RPMI8226 (cell line): ENCODE measurements at places on chromosomes 1 and 21.
A peak's percentile ranks its signal among the peaks of the same experiment; 100 is the strongest.

DNA sequence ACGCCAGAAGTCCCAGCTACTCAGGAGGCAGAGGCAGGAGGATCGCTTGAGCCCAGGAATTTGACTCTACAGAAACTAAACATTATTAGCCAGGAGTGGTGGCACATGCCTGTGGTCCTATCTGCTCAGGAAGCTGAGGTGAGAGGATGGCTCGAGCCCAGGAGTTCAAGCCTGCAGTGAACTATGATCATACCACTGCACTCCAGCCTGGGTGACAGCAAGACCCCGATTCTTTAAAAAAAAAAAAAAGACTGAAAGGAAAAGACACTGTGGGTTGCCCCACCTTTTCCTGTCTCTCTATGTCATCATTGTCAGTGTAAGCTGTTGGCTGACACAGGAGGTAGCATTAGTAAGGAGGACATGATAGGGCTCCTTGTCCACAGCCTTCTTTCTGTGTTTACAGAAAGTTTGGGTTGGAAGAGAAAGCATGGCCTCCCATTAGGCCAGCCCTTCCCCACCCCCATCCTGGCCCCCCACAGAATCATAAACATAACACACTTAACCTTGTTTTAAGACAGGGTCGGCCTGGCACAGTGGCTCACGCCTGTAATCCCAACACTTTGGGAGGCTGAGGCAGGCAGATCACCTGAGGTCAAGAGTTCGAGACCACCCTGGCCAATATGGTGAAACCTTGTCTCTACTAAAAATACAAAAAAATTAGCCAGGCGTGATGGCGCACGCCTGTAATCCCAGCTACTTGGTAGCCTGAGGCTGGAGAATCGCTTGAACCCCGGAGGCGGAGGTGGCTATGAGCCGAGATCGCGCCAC, 20.6 kb upstream of the RCAN3 start:
- DNase-seq = no peak

- no peak for DNase-seq
Measured at GRCh38 chr21:37249112-37249904, 17.8 kb downstream of the VPS26C start.

GRCh38 chr1:202046227-202046626, 35.8 kb downstream of the ELF3 start:
- peak; percentile 80 for DNase-seq

DNA sequence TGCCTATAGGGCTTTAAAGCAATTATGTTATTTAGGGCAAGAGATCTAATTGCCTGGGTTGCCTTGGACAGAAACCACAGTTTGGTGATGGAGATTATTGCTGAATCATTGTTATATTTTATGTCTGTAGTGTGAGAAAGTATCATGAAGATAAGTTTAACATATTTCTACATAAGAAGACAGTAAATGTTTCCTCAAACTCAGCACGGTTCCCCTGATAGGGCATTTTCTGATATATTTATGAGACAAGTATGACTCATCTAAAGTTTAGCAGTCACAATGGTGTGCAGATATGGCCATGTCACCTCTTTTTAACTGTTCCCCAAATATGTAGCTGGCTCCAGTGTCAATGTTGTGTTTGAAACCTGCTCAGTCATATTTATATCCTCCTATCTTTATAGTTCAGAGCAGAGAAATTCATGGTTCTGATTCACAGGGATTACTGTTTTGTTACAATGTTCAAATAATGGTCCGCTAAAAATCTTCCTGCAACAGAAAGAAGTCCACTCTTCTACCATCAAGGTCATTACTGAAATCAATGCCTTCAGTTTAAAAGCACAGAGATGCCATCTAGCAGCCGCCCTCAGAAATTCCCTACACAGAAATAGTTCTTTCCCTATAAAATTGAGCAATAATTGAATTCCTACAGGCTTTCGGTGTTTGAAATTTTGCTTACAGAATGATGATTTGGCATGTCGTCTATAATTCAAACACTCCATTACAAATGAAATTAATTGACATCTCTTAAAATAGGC, 3.7 kb downstream of the OLFM3 start:
- DNase-seq = no peak

DNA sequence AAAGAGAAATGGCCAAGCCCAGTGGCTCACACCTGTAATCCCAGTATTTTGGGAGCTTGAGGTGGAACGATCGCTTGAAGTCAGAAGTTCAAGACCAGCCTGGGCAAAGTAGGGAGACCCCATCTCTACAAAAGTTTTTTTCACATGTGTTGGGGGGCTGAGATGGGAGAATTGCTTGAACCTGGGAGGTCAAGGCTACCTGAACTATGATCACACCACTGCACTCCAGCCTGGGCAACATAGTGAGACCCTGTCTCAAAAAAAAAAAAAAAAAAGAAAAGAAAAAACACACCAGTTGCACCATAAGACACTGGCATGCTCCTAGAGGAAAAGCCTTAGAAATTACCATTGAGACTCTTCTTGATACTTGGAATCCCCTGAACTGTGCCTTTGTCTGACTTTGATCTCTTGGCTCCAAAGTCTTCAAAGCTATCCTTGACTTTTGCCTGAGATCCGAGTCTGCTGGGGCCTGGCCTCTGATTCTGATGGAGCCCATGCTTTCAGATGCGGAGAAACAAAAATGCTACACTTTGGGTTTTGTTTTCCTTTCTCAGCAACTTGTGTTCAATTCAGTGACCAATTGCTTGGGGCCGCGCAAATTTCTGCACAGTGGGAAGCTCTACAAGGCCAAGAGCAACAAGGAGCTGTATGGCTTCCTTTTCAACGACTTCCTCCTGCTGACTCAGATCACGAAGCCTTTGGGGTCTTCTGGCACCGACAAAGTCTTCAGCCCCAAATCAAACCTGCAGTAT, 33.7 kb downstream of the ATP5PO start:
- DNase-seq = no peak

DNA sequence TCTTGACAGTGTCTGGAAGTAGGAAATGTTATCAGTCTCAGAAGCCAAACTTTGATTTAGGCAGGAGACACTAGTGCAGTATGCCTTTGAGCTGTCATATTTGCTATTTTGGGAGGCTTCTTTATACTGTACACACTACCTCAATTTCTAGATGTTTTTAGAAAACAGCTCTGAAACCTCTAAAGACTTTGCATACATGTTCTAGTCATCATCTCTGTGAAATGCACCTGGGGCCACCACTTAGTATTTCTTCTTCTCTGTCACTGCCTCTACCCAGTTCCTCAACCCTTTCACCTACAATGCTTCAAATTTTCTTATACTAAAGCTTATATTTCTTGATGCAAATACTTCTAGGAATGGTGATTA, 29.1 kb upstream of the PLA2G4A start:
- DNase-seq = no peak

GRCh38 chr1:227131193-227131592, 187.1 kb downstream of the CDC42BPA start:
- peak; percentile 33 for DNase-seq

GRCh38 chr1:217626321-217626720, 4.6 kb downstream of the GPATCH2 start:
- DNase-seq = no peak

DNA sequence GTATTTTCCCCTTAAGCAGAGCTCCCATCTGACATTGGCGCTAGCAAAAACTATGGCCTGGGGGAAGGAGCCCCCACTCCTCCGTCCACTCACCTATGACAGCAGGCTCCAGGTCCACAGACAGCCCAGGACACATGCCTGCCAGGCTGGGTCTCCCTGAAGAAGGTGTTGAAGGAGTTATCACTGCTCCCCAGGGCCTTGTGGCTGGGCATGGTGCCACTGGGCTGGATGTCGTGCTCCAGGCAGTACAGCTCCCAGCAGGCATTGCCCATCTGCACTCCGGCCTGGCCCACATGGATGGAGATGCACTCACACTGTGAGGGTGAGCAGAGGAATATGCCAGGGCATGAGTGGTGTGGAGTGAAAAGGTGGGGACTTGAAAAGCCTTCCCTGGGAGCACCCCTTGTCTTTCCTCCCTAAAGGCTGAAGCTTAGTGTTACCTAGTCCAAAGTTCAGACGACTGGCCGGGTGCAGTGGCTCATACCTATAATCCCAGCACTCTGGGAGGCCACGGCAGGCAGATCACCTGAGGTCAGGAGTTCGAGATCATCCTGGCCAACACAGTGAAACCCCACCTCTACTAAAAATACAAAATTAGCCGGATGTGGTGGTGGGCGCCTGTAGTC, 30.0 kb downstream of the RABIF start:
- DNase-seq = no peak

DNA sequence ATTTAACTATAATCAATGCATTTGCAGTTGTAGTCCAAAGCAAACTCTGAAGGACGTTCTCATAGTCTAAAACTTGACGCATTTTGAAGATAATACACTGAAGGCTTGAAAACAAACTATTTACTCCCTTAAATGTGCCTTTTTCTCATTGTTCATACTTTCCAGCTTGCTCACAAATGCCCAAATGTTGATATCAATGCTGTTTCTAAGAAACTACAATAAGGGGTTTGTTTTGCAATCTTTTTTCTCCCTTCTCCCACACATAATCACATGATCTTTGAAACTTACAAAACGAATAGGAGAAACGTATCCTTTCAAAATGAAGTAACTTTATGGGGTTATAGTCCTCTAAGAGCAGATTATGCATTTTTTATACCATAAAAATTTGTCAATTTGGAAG, 508.7 kb downstream of the DPYD start:
- DNase-seq = no peak

- DNase-seq = peak; percentile 12
Measured at GRCh38 chr1:153032677-153033308, 1.8 kb downstream of the SPRR1B start.

GRCh38 chr21:32328595-32328994, 29.9 kb downstream of the MRAP start:
- DNase-seq = no peak

- peak; percentile 81 for DNase-seq
Measured at GRCh38 chr1:160205242-160206035, at the start of gene PEA15. TSS of gene PEA15 (plus strand) at chr1:160205384. CDS start at chr1:160211545, 6,161 bp downstream.

- DNase-seq = no peak
Measured at GRCh38 chr1:166172106-166172505, 5.3 kb upstream of the FAM78B start.

DNA sequence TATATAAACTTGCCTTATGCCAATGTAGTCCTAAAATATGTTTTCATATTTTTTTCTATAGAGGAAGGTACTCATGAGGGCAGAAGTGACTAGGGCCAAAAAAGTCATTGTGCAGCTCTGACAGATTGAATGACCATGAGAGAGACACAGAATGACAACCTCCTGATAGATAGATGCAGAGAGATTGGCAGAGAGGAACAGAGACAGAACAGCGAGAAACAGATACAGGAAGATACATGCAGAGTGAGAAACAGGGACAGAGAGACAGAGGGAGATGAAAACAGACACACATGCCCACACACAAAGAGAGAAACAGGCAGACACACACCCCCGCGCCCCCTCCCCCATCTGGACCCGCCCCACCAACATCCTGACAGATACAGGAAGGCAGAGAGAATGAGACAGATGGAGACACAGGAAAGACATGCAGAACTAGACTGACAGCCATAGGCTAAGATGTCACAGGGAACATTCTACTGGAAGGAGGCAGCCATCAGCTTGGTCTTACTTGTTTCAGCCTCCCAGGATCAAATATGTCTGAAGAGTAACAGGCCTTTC, 211.1 kb downstream of the ST6GALNAC3 start:
- no peak for DNase-seq

DNA sequence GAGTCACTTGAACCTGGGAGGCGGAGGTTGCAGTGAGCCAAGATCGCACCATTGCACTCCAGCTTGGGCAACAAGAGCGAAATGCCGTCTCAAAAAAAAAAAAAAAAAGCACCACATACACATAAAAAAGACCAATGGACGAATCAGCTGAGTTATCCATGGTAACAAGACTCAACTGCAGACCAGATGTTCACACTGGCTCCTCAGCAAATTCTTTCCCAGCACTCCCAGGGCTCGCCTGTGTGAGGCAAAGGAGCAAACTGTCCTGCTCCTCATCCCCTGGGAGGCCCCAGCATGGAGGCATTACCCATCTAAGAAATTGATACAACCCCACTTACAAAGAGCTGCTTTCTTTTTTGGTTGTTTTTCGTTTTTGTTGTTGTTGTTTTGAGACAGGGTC, 3.1 kb downstream of the TMEM234 start:
- DNase-seq = no peak

DNA sequence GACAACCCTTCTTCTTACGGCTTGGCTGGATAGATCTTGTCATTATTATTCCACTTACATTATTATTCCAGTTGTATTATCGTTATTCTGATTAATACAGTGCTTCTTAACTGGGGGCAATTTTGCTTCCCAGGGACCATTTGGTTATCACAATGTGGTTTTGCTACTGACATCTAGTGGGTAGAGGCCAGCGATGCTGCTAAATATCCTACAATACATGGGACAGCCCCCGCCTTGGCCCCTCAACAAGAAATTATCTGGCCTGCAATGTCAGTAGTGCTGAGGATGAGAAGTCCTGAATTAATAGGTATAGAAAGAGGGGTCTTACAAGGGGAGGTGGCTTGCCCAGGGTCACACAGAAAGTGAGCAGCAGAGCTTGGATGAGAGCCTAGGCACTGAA, 105.6 kb downstream of the PTPRU start:
- no peak for DNase-seq

DNA sequence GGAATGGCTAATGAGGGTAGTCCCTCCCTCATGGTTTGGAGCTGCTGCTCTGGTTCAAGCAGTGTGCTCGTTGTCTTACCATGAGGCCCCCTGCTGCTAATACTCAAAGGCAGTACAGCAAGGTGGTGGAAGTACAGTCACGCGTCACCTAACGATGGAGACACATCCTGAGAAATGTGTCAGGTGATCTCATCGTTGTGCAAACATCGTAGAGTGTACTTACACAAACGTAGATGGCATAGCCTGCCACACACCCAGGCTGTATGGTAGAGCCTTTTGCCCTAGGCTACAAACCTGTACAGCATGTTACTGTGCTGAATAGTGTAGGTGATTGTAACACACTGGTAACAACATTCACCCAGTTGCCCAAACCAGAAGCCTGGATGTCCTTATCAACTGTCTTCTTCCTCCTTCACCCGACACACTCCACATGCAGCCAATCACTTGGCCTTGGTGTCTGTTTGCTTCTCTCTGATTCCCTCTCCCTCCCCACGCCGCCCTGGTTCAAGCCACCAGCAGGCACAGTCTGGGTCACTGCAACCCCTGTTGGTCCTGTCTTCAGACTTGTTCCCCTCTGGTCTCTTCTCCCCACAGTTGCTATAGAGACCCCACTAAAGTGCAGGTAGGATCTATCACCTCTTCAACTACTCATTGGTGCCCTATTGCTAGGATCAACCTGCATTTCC, 6.0 kb upstream of the KCNA2 start:
- DNase-seq = no peak

DNA sequence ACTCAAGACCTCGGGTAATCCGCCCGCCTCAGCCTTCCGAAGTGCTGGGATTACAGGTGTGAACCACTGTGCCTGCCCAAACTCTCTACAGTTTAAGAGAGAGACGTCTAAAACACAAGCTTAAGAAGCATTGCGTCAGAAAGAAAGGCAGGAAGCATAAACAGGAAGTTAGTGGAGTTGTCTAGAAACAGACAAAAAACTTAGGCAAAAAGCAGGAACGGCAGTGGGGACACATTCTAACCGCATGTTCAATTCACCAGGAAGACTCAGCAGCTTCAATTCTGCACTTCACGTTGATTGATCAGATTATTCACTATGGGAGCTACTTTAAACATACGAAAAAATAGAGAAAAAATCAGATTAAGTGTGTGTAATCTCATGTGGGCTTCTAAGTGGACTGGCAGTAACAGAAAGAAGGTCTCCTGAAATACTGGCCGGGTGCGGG, 7.4 kb downstream of the CFAP74 start:
- DNase-seq = peak; percentile 32
